Left hindlimb (tissue), 1 donor: ENCODE measurements at places on chromosomes 16 and 17.
A peak's percentile ranks its signal among the peaks of the same experiment; 100 is the strongest.

GRCh38 chr16:85849388-85849787 lies 49.6 kb upstream of the IRF8 start:
- DNase-seq = no peak

DNA sequence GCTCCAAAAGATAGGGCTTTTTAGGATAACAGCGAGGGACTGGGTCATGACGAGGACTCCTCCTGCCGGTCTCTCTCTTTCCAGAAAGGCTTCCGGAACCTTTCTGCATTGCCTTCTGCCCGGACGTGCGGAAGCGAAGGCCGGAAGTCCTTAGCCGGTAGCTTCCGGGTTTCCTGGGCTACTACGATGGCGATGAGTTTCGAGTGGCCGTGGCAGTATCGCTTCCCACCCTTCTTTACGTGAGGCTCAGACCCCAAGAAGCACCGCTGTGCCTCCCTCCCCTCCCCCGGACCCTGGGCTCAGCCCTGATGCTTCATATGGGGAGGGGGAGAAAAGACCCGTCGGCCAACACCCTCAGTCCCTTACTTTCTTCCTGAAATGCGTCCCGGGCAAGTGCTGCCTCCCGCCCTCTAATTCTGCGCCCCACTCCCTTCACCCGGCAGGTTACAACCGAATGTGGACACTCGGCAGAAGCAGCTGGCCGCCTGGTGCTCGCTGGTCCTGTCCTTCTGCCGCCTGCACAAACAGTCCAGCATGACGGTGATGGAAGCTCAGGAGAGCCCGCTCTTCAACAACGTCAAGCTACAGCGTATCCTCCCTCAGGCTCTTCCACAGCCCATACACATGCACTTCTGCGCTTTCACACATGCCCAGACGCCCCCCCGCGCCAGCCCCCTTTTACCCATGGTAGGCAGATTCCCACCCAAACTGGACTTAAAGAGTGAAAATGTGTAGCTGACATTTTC lies at the start of gene VPS25:
Gene VPS25 (plus strand): TSS at position 160 of the 746 bp plus-strand sequence. CDS start 27 bp downstream, at position 187.
- DNase-seq = peak; percentile 82

GRCh38 chr16:19418200-19418599 lies 517 bp downstream of the TMC5 start:
- DNase-seq = no peak

- no peak for DNase-seq
Measured at GRCh38 chr17:46928467-46929261, 5.7 kb downstream of the GOSR2 start.

DNA sequence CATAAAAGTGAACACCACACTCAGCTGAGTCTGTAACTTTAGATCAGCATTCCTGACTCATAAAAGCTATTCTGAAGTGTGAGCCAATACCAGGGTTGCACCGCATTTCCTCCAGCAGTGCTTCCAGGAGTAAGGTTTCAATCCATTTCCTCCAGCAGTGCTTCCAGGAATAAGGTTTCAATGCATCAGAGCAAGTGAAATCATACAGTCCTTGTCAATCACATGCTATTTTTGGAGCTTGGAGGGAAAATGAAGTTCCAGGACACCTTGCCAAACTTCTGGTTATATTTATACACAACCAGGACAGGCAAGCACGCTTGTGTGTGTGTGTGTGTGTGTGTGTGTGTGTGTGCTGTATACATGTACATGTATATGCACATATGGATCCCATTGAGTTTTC lies 327.6 kb downstream of the GRIN2A start:
- DNase-seq = peak; percentile 69

- no peak for DNase-seq
Measured at GRCh38 chr17:2487306-2487705, 24.4 kb downstream of the METTL16 start.

DNA sequence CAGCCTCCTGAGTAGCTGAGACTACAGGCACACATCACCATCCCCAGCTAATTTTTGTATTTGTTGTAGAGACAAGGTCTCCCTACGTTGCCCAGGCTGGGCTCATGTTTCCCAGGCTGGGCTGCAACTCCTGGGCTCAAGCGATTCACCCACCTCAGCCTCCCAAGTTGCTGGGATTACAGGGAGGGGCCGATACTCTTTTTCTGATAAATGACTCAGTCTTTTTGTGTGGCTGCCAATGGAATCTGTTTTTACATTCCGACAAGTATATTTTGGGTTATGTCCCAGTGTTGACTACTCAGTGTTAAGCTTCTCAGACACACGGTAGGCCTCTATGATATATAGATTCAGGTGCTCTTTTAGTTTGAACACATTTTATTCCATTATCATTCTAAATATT lies 58.1 kb downstream of the SLFN11 start:
- no peak for DNase-seq

GRCh38 chr17:1177016-1177700 lies 2.6 kb downstream of the ABR start:
- no peak for DNase-seq

- no peak for DNase-seq
Measured at GRCh38 chr17:77027271-77027889, 113.4 kb upstream of the SEC14L1 start.

GRCh38 chr16:760545-761343 lies at the start of gene MSLN:
Gene MSLN (plus strand): TSS chr16:760734. CDS start chr16:762681, 1,947 bp downstream.
- DNase-seq = peak; percentile 19

- DNase-seq = no peak
Measured at GRCh38 chr16:79714440-79714839, 113.9 kb upstream of the MAF start.
